Renal pelvis (tissue), 12 donors: ENCODE measurements at places on chromosomes 11 and 22. TPM values are rescaled to one million over a fixed set of nuclear protein-coding genes. Genes with fewer than 3 reads are reported as not detected.
A peak's percentile ranks its signal among the peaks of the same experiment; 100 is the strongest.

The HBB gene
- polyA plus RNA-seq: 153 TPM

The GVQW3 gene
- 17.9 TPM for polyA plus RNA-seq

The OR51A4 gene
- polyA plus RNA-seq: 0.10 TPM

The TRIM66 gene
- 14.3 TPM for polyA plus RNA-seq

The GGTLC2 gene
- polyA plus RNA-seq: not detected

The CARD10 gene
- polyA plus RNA-seq: 29.2 TPM

The C11orf87 gene
- 0.07 TPM for polyA plus RNA-seq

The LRRC32 gene
- polyA plus RNA-seq: 68.0 TPM

The OR52E8 gene
- not detected for polyA plus RNA-seq

The ELMOD1 gene
- 0.36 TPM for polyA plus RNA-seq

DNA sequence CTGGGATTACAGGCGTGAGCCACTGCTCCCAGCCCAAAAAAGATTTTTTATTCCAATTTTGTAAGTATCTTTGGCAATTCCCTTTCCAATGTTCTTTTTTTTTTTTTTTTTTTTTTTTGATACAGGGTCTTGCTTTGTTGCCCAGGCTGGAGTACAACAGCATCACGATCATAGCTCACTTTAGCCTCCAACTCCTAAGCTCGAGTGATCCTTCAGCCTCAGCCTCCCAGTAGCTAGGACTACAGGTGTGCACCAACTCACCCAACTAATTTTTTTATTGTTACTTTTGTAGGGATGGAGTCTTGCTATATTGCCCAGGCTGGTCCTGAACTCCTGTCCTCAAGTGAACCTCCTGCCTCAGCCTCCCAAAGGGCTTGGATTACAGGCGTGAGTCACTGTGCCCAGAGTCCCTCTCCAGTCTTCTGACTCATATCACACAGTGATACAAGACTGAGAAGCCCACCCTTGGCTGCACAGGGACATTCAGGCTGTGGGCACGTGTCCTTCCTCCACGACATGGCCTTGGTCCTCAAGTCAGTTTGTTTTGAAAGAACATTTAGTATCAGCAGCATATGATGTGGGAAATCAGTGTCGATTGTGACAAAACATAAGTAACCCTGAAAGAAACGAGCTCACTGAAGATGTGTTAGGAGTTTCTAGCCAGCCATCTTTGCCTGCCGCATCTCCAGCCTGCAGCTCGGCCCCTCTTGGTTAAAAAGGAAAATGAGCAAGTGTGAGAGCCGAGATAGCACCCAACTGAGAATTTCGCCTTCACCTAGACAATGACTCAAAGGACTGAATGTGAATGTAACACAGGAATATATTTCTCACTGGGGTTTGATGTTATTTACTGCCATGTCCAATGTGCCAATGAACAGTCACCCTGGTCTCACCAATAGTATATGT lies 175.5 kb downstream of the MN1 start:
- no peak for DNase-seq

- no peak for DNase-seq
Measured at GRCh38 chr22:35369996-35370395, 10.9 kb upstream of the HMOX1 start.

DNA sequence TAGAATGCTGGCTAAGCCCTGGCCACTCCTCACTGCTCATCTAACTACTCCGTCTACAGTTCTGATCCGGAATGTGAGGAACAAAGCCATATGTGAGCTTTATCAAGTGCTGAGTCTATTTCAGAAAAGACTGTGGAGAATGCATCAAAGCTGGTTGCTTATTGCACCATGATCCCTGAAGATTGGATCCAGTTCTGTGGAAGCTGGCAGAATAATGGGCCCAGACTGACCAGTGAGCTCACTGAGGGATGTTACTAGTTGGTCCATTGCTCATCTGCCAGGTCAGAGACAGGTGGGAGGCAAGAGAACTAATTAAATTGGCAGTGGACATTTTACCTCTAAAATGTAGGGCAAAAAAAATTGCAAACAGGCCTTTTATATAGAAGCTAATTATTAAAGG lies 681.3 kb downstream of the NTM start:
- no peak for DNase-seq

- no peak for DNase-seq
Measured at GRCh38 chr11:15775015-15775541, 581.3 kb downstream of the SOX6 start.

GRCh38 chr11:113644605-113645004 lies 61.5 kb downstream of the TMPRSS5 start:
- no peak for DNase-seq

DNA sequence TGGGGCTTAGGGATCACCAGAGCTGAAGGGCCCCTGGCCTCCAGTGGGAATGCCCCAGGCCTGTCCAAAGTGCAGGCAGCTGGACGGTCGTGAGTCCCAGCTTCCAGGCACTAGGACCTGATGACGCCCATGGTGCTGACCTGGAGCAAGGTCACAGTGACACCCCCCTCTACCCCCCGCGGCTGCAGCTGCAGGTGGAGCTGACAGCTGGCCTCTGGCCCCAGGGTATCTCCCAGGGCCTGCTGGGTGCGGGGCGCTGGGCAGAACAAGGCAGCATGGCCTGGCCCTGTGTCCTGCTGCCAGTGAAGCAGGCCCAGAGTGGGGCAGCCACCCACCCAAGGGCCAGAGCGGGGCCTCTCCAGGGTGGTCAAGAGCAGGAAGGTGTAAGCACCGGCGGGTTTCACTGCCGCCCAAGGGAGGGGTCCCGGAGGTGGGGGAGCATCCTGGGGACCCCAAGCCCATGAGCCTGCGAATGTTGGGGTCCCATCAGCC lies 553 bp upstream of the TCIRG1 start:
- DNase-seq: no peak

GRCh38 chr11:18757811-18758210 lies 31.8 kb upstream of the IGSF22 start:
- peak; percentile 11 for DNase-seq

DNA sequence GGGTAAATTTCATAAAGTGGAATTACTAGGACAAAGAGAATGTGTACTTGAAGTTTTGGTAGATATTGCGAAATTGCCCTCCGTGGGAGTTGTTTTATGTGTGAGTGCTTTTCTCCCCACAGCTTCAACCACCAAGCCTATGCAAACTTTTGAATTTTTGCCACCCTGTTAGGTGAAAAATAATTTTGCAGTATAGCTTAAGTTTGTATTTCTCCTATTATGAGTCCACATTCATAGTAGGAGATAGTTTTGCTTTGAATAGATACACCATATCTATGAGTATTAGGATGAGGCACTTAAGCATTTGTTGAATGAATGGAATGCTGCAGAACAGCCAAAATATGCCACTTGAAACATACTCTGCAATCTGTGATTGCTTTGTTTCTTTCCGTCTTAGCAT lies 43.6 kb downstream of the UVRAG start:
- DNase-seq: no peak

- no peak for DNase-seq
Measured at GRCh38 chr11:68942095-68942620, 38.5 kb downstream of the IGHMBP2 start.

DNA sequence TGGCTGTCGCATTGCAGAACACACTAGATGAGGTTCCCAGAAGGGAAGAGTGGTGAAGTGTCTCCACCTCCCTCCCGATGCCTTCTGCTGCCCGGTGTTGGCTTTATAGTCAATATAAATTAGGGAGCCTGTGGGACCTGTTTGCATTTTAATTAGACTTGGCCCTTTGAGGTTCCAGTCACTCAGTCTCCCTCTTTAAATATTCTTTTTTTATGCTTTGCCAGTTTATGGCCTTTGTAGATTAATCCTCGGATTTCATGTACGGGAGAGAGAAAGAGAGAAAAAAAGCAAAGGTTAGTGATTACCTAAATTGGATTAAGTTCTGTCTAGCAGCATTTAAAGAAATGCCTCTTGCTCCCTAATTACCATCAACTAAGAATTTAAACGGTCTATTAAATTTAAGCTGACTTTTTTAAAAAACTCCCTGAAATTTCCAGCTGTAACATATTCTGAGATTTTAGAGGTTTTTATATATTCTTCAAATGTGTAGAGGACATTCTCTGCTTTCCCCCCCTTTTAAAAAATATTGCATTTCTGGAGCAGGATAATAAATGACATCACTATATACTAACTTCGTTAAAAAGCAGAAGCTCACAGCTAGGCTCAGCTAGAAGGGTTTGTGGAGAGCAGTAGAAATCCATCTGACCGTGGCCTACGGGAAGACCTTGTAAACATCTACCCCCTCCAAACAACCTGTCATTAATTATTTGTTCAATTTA lies 84.4 kb downstream of the PRR5L start:
- DNase-seq: no peak

DNA sequence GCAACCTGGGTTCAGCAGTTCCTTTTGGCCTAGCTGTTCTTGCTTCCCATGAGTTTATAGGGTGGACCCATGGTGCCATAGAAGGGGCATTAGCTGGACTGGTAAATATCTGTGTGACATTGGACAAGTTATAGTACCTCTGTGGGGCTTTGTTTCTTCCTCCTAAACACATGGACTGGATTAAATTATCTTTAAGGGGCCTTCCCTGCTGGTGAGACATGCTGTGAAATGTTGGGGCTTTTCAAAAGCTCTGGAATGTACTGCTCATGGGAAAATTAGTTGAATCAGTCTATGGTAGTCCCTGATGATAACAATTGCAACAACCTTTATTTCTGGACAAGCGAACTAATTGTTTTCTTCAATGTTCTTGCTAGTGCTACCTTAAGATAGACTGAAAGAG lies 276.2 kb downstream of the BLID start:
- no peak for DNase-seq

DNA sequence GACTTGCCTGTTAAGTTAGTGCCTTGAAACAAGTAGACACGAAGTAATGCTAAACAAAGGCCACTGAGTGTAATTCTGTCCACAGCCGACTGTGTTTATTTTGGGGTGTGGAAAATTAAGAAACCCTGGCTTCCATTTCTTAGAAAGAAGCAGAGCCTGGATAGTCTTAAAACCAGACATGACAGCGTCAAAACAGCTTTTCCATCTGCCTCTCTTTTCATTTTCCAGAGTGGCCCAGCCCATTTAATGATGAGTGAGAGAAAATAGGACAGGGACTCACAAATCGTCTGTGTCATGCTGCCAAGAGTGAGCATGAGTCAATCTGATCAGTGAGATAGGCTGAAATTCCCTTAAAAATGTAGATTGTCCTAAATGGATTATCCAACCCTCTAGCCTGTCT lies 485.9 kb downstream of the JRKL start:
- no peak for DNase-seq

DNA sequence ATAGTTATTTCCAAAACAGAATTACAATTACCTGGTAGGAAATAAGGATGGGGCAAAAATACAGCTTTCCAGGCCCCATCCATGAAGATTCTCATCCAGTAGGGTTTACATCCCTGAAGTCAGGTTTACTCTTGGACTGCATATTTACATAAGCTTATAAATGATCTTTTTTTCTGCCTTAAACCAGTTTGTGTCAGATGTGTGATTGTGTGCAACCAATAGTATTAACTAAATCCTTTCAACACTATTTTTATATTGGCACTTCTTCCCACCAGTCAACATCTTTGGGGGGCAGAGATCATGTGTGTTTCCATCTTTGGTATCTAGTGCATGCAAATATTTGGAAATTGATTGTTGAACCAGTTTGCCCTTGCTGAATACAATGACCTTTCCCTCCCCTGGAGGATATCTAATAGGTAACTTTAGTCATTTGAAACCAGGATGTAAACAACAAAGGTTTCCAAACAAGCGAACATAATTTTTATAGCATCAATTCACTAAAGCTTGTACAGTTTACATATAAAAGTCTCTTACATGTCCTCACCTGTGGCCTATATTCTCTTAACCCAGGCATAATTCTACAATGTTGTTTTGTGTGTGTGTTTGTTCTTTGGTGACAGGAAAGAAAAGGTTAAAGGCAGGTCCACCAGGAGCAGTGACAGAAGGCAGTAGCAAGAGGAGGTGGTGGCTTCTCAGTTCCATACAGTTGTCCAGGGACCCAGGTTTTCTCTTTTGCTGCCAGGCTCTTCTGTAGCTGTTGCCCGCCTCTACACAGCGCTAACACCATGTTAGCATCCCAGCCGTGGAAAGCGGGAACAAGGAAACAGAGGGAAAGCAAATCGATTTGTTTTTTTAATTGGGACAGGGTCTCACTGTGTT lies 1.7 kb upstream of the ME3 start:
- DNase-seq: no peak

DNA sequence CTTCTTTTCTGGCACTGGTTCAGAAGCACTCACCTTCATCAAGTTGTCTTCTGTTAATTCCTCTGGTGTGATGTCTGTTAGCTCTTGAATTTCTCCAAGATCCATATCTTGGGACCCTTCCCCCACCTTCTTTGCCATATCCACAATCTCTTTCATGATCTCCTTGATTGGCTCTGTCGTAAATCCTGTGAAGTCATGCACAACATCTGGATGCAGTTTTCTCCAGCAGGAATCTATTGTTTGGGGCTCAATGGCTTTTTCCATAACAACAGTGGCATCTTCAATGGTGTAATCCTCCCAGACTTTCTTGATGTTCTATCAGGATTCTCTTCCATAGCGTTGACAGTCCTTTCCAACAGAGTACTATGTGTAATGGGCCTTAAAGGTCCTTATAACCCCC lies 96.9 kb downstream of the CSTPP1 start:
- DNase-seq: no peak

DNA sequence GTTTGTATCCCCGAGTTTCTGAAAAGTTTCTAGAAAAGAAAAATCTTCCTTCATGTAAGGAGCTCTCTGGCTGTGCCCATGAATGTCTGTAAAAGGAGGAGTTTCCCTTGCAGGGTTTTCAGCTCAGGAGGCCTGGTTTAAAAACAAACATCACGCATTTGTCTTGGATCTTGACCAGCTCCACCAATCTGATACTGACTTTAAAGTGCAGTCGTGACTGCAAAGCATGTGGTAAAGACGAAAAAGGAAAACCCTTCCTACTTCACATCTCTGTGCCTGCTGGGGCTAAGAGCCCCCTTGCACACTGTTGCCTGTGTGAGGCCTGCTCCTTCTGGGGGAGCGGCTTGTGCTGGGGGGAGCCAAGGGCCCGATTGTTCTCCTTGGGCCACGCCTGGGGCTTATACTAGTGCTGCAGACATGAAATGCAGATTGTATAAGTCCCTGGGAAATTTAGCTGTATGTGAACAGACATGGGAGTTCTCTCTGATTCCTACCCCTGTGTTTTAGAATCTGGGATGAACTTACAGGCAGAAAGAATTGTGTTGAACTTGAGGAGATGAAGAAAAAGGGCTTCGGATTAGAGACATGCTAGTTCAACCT lies 62.1 kb downstream of the ADAMTS15 start:
- no peak for DNase-seq

GRCh38 chr11:43830928-43831440 lies 49.6 kb upstream of the ALKBH3 start:
- no peak for DNase-seq

GRCh38 chr11:130151196-130151595 lies 8.4 kb upstream of the ST14 start:
- DNase-seq: no peak
